ENCODE measurements at places on chromosomes 11 and 22. TPM values are rescaled to one million over a fixed set of nuclear protein-coding genes. Genes with fewer than 3 reads are reported as not detected.
A peak's percentile ranks its signal among the peaks of the same experiment; 100 is the strongest.

DNA sequence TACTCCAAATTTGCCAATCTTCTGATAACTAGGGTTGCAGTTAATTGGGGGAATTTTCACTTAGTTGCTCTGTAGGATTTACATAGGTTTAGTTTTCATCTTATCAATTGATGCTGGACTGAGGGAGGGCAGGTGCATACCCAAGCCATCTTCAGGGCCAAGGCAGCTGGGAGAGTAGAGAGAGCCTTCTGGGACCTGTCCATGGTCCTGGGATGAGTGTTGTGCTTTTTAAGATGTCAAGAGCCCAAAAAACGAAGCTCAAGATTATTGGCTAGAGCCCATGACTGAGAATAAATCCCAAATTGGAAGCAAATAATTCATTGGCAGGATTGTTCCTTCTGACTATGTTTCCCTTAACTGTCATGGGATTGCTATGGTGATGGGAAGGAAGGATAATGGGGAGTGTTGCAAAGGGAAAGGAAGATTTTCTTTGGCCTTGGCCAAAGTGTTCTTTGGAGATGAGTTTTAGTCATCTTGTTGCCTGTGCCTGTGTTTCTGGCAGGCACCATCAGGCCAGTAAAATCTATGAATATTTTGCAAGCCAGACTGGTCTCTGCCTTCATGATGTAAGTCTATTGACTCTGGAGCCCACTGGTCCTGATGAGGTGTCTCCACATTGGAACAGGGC, 4.5 kb downstream of the SLC22A6 start:
- DNase-seq, result peak; percentile 30

DNA sequence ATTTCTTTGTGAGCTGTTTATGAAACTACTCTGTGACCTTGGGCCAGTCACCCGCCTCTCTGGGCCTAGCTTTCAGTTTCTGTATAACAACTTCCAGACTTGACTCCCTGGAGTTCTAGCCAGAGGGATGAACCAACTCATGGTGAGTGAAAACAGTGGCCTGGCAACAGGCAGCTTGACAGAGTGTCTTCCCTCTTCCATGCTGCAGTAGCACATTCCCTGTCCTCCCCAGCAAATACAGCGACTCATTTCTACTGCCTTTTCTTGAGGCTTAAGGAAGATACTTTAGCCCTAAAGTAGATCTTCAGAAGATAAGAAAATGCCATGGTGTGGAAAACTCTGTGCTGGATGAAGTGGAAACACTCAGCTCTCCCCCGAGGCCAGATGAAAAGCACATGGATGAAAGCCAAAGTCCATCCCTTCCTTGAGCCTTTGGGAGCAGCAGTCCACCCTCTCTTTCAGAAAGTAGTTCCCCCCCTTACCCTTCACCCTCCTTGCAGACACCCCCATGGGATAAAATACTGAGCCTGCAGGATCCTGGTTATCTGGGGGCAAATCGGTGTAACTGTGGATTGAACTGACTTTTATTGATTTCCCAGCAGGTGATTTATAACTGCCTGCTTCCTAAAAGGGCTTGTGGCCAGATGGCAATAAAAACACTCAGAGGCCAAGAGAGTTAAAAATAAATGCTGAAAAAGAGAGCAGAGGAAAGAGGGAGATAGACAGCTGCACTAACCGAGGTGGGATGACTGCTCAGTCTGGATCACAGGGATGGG, 24.1 kb downstream of the IRAG1 start:
- DNase-seq, result peak; percentile 86

Gene RCOR2
- 1.8 TPM for total RNA-seq

Gene PIWIL4
- total RNA-seq, result 2.8 TPM

DNA sequence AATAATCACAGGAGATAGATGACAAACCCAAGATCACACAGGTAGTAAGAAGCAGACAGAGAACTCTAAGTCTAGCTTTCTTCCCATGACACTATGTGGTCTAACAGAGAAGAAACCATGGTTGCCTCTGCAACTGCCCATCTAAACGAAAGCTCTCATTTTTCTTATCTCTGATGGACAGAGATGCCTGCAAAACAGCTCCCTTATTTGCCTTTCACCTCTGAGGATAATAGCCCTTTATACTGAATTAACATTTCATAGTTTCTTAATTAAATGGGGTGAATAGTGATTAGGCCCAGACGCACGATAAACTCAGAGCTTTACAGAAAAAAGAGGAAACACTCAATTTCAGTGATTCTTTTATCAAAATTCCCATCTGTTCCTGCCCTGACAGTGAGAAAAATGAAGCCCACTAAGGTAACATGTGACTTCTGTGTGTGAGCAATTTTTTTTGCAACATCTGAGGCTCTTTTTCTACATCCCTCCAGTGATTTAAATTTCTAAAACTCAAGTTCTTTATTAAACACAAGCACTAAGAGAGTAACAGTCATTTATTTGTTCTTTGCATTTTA, 24.6 kb downstream of the OR2AG2 start:
- DNase-seq, result no peak

DNA sequence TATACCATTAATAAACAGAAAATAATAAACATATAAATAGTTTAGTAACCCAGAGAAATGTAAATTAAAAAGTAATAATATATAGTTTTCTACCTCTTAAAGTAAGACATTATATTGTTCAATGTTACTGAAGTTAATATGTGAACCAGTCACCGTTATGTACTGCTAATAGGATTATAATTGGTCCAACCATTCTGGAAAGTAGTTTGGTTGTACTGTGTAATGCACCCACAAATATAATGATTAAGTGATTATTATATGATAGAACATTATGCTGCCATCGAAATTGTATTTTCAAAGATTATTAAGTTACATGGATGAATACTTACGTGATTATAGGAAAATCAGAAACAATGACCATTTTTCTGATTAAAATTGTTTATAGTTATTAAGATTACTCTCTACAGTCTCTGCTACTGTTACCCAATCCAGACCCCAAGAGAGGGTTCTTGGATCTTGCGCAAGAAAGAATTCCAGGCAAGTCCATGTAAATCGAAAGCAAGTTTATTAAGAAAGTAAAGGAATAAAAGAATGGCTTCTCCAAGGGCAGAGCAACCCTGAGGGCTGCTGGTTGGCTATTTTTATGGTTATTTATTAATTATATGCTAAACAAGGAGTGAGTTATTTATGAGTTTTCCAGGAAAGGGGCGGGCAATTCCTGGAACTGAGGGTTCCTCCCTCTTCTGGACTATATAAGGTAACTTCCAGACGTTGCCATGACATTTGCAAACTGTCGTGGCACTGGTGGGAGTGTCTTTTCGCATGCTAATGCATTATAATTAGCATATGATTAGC, 50.1 kb downstream of the ACER3 start:
- DNase-seq, result peak; percentile 15

GRCh38 chr11:44585421-44585820, 20.0 kb downstream of the CD82 start:
- DNase-seq, result no peak

Gene IMMP1L
- 8.8 TPM for total RNA-seq

Gene SEC14L6
- total RNA-seq, result not detected

Gene TIGD3
- total RNA-seq, result not detected

Gene KCNJ5
- total RNA-seq, result not detected

GRCh38 chr11:10414181-10414580, 40.9 kb upstream of the AMPD3 start:
- DNase-seq, result no peak

- peak; percentile 45 for DNase-seq
Measured at GRCh38 chr11:69156673-69157155, 979 bp downstream of the SMIM38 start.

Data from GM23248 (cell line).